ENCODE measurements at places on chromosomes 2 and 18.

DNA sequence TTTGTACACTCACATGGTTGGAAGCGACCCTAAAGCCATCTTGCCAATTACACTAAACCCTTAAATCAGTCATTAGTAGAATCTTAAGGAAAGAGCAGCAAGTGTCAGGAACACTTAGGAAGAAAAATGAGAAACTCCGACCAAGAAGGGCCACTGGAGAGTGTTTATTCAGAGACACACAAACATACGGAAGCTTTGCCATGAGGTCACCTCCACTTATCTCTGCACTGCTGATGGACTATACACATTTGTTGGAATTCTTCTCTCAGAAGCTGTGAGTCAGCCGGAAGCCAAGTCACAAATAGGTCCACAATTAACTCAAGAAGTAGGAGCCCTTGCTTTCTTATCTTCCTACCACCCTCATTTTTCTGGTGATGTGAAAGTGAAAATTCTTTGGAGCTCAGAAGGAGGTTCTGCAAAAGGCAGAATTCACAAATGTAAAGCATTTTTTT is 21.6 kb downstream of the BMP10 start:
- DNase-seq = no peak

DNA sequence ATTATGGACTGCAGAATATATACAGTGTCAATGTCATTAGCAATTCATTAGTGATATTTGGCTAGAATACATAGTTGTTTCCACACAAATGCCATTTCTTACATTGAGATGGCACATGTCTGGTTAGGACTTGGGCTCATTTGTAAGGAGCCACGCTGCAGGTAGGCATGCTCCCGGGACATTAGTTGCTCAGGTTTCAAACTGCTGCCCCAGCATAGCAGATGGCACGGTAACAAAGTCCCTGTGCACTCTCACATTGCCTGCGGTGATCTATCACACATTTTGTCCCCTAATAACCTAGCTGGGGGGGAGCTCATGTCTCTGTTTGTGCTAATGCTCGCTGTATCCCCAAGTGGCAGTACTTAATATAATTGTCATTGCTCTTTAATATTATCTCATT is 185.1 kb downstream of the NEDD4L start:
- DNase-seq = no peak

DNA sequence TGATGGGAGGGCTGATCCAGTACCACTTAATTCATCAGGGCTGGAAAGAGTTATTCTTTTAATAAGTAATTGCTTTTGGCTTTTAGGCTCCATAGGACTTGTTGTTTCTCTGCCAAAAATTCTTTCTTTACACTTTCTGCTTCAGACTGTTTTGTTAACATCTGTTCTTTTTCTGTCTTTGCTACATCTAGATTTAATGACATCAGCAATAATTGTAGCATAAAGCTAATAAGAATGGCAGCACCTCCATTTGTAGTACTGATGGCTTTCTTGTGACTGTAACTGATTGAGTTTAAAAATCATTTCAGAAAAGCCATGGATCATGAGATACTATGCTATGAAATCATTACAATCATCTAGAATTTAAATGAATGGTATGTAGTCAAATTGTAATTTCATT is 46.4 kb upstream of the ACKR3 start:
- DNase-seq = no peak

GRCh38 chr2:23518481-23519333 is 133.7 kb downstream of the KLHL29 start:
- no peak for DNase-seq

DNA sequence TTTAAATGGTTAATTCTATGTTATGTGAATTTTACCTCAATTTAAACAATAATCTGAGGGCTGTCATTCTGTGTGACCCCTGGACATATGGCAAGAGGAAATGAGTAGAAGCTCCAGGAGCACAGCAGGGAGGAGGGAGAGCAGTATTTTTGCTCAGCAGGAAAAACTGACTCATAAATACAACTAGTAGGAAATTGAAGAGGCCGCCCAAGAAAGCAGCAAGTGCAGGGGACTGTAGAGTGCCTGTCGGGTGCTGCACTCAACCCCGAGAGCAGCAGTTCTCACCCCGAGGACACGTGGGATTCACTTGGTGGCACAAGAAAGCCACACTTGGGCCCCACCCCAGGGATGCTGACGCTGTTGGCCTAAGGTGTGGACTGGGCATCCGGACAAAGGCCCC is 60.8 kb downstream of the NPAS2 start:
- no peak for DNase-seq

DNA sequence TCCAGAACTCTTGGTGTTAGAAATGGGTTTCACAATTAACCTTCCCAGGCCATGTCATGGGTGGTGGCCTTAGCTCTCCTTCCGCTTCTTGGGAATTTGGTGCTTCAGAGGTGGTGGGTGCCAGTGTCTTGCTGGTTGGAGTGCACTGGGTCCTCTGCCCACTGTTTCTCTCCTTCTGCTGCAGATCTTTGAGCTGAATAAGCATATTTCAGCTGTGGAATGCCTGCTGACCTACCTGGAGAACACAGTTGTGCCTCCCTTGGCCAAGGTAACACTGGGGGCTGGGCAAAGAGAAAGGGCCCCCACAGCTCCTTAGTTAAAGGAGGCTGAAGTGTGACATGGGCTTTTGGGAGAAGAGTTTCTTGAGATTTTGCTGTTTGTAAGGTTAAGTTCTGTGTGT is 32.0 kb upstream of the PRLH start:
- no peak for DNase-seq

- DNase-seq = no peak
These were observed 255.5 kb downstream of the RNF152 start for GRCh38 chr18:61637319-61637718.

DNA sequence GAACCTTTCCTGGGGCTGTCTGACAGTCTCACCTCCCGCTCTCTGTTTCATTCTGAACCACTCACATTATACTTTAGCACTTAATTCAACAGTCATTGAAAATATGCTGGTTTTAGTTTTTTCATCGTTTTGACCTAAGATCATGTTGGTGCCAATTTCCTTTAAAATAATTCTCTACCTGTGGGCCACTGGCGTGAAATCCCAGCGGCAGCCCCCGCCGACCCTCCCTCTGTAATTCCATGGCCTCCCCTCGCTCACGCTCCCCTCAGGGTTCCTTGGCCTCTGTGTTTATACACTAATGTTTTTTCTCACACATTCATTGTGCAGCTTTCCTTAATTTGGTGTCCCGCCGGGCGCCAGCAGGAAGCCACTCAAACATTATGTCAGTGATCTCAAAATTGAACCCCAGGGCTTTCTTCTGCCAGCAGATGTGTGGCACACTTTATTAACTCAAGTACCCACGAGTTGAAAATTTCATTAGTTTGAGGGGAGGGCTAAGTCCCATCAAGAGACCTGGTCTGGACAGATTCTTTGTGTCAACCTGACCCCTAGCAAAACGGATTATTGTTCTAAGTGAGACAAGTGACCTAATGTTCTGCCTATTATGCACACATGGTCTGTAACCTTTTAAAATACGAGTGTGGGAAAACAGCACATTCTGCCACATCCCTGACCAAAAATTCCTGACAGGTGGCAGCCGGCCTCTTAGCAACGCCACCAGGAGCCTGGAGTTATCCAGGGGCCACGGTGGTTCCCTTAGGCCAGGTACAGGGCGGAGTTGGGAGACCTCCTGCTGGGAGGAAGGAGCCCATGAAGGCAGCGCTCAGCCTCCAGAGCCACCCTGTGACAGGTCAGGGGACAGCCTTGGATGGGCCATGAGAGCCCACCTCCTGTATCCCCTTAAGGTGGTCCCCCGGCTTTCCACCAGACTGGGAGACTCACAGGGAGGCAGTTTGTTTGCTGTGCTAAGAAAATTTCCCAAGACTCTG is 53.1 kb downstream of the APOB start:
- no peak for DNase-seq

- DNase-seq = no peak
These were observed 96.4 kb upstream of the ATL2 start for GRCh38 chr2:38473333-38474005.

DNA sequence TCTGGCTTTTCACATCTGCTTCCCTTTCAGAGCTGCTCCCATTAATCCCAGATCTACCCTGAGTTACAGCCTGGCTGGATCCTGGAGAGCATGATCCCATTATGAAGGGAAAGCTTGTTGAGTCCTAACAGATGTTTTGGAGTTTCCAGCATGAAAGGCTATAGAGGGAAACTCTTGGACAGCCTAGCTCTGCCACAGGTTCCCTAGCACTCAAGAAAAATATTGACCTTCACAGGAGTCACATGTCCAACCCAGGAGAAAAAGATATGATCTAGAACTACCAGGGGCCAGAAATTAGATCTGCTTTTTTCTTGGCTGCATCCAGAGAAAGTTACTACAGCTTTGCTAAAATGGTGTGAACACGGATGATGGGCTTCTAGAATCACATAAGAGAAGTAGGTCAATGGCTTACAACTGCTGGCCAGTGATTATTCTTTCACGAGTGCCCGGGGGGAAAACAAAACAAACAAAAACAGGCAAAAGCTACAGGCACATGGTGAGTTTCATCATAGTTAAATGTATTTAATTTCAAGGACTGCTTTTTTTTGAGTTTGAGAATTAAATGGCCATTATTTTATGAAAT is 15.9 kb downstream of the CCDC93 start:
- no peak for DNase-seq

DNA sequence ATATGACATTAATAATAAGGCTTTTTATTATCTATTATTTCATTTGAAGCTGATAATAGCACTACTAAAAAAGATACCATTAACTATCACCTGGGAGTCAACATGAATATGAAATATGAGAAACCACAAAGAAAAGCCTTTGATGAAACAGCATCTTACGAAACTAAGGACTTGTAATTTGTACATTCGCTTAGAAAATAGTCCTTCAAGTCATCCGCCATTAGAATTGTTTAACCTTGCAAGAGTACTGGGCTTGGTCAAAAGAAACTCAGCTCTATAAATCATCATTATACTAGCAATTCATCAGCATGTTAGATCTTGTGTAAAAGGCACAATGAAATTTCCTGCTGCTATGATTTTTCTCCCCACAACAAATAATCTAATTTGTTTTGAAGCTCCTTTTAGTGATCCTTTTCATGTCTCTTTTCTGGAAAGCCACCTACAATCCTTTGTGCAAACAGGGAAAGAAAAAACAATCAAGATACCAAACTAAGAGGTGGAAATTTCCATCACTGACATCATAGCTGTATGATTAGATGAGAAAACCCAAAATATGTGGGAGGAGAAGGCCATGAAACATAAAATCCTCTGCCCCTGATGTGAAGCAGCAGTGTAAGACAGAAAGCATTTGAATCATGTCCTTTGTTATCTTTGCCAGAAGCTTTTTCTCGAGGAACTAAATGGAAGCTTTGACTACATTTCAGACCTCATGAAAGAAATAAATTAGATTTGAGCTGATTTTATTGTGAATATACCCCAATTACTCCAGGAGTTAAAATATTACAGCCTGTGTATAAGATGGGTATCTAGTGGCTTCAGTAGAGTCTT is 31.2 kb downstream of the SCN9A start:
- no peak for DNase-seq

DNA sequence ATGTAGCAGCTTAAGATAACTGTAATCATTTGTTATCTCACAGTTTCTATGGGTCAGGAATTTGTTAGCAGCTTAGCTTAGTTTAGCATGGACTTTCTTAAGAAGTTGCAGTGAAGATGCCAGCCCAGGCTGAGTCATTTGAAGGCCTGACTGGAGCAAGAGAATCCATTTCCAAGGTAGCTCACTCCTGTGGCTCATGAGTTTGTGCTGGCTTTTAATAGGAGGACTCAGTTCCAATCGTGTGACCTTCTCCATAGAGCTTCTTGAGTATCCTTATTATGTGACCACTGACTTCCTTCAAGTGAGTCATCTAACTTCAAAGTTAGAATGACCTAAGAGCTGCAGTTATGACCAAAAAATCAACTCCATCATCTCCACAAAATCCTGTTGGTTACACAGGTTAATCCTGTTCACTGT is 1.4 kb downstream of the GPATCH11 start:
- no peak for DNase-seq

DNA sequence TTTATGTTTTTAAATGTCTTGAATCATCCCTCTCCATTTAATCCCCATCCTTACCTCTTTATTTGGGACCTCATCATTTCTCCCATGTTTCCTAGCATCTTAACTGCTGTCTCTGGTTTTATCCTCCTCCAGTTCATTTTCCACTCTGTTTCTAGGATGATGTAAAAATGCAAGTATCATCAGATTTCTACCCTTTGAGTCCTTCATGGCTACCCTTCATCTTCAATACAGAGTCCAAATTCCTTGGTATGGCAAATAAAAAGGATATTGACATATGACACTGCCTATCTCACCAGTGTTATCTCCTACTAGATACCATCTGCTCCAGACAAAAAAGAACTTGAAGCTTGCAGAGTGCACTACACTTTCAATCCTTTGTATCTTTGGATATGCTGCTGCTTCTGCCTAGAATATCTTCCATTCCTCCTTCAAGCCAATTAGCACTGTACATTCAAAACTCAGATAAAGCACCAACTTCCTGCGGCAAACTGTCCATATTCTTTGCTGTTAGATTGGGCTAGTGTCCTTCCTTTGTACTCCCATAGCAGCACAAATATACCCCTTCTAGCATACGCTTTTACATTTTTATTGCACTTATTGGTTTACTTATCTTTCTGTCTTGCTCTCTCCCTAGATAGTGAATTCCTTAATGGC is 24.6 kb upstream of the TLK1 start:
- no peak for DNase-seq

GRCh38 chr2:3277748-3278520 is 99.7 kb downstream of the EIPR1 start:
- no peak for DNase-seq

GRCh38 chr2:48397281-48397680 is 132.7 kb upstream of the STON1 start:
- DNase-seq = no peak

GRCh38 chr2:43071599-43072550 is 154.5 kb downstream of the ZFP36L2 start:
- DNase-seq = no peak

DNA sequence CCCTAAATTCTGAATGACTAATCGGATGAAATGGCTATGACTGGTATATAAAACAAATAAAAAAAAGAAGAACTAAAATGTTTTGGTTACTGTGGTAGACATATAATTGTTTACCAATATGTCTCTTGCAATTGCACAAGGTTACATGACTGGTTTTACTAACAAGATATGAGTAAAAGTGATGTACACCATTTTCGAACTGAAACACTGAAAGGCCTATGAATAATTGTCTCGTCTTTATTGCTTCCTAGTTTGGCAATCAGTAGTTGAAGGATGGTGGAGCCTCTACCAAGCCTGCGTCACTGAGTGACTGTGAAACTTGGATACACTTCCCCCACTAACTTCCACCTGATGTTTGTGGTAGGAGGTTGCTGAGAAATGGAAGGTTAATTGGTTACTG is 16.5 kb downstream of the CDH19 start:
- no peak for DNase-seq

DNA sequence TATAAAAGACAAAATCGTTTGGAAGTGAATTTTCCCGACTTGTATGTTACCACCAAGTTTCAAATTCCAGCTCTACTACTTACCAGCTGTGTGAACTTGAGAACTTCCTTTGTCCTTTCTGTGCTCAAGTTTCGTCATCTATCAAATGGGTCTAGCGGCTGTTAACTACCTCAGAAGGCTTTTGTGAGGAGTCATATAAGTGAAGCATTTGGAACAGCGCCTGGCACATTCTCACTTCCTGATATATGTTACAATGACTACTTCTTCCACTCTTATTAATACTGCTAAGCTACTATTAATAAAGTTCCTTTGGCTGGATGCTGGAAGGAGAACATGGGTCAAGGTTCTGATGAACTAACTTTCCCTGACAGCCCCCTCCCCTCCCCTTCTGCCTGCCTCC is 104.5 kb downstream of the MEIS1 start:
- no peak for DNase-seq

- DNase-seq = no peak
These were observed 98.3 kb upstream of the SPRED2 start for GRCh38 chr2:65530547-65531320.

Measured in activated T-cell treated with anti-CD3 and anti-CD28 coated beads for 24 hours (primary cell).